ENCODE measurements at places on chromosomes 2 and 18. TPM values are rescaled to one million over a fixed set of nuclear protein-coding genes. Genes with fewer than 3 reads are reported as not detected.

Gene CRYGC
- not detected for total RNA-seq

- H3K27me3 ChIP-seq = no peaks in the 10 kb centered on the region
- no peaks in the 10 kb centered on the region for H3K36me3 ChIP-seq
- peaks cover 37% of the 10 kb centered on the region for H3K4me1 ChIP-seq
- H3K27ac ChIP-seq = no peak overlapping the region
- DNase-seq = no peak
- H3K4me3 ChIP-seq = no peak overlapping the region
Observed at GRCh38 chr2:12436935-12437561, 279.7 kb upstream of the TRIB2 start.

- H3K27ac ChIP-seq = no peak overlapping the region
- no peak overlapping the region for H3K4me3 ChIP-seq
Observed at GRCh38 chr2:148745151-148745851, 100.8 kb downstream of the EPC2 start.

GRCh38 chr2:207499114-207499513, 30.6 kb upstream of the CREB1 start:
- H3K4me1 ChIP-seq = peaks cover 37% of the 10 kb centered on the region
- DNase-seq = no peak
- H3K27ac ChIP-seq = no peak overlapping the region

DNA sequence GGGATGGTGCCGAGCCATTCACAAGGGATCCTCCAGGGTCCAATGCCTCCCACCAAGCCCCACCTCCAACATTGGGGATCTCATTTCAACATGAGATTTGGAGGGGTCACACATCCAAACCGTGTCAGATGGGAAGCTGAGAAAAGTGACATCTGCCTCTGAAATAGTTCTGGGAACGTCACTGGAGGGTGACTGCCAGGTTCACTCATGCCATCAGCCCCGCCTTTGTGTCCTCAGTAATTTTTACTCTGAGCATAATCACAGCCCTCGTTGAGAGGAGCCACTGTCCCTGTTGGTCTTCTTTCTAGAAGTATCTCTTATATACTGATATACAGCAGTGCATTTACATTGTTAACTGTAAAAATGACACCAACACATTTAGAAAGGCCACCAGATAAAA, 67.4 kb downstream of the KLHL29 start:
- no peaks in the 10 kb centered on the region for H3K27me3 ChIP-seq
- H3K27ac ChIP-seq = no peak overlapping the region
- no peak overlapping the region for H3K4me3 ChIP-seq
